Activated naive CD8-positive, alpha-beta T cell treated with anti-CD3 and anti-CD28 coated beads, Interleukin-2, amount 50 U/mL, for 24 hours (primary cell): ENCODE measurements at places on chromosomes 7 and 10.

DNA sequence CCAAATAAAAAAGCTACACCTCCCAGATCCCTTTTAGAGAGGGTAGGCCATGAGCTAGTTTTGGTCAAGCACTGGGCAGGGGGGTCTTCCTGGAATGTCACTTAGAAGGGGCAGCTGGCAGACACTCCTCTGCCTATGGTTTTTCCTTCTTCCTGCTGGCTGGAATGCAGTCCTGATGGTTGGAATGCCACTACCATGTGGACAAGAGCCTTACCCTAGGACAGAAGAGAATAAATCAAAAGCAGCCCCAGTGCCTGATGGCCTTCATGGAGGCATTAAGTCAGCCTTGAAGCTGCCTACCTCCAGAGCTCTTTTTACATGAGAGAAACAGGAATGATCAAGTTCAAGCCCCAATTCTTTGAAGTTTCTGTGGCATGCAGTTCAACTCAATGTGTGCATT lies 43.5 kb upstream of the SORBS1 start:
- peaks cover 18% of the 10 kb centered on the region for H3K36me3 ChIP-seq
- no peak for DNase-seq
- H3K4me1 ChIP-seq: no peaks in the 10 kb centered on the region
- no peak overlapping the region for H3K4me3 ChIP-seq

DNA sequence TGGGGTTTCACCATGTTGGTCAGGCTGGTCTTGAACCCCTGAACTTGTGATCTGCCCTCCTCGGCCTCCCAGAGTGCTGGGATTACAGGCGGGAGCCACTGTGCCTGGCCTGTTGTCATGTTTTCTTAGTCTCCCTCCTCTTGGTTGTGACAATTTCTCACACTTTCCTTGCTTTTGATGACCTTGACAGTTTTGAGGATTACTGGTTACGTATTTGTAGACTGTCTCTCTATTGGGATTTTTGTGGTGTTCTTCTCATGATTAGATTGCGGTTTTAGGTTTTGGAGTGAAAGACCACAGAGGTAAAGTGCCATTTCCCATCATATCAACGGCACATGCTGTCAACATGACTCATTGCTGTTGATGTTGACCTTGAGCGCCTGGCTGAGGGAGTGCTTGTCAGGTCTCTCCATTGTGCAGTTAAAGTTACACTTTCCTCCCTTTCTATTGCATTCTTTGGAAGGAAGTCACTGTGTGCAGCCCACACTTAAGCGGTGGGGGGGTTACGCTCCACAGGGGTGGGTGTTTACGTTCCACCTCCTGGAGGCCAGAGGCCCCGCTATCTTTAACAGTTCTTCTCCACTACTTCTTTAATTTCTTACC lies 10.8 kb downstream of the NEURL1 start:
- DNase-seq: no peak
- H3K4me1 ChIP-seq: peaks cover 26% of the 10 kb centered on the region
- H3K36me3 ChIP-seq: peaks cover 1% of the 10 kb centered on the region
- H3K27ac ChIP-seq: peak overlapping the region; percentile 79

- H3K36me3 ChIP-seq: peaks cover 16% of the 10 kb centered on the region
- no peaks in the 10 kb centered on the region for H3K4me1 ChIP-seq
- no peaks in the 10 kb centered on the region for H3K27me3 ChIP-seq
- H3K27ac ChIP-seq: peak overlapping the region; percentile 4
- H3K4me3 ChIP-seq: no peak overlapping the region
Measured at GRCh38 chr7:37193087-37193774, 255.4 kb downstream of the ELMO1 start.

GRCh38 chr7:134907639-134908038 lies 78.7 kb upstream of the AGBL3 start:
- H3K4me3 ChIP-seq: no peak overlapping the region
- no peak for DNase-seq
- no peaks in the 10 kb centered on the region for H3K27me3 ChIP-seq
- peaks cover 2% of the 10 kb centered on the region for H3K4me1 ChIP-seq
- H3K27ac ChIP-seq: no peak overlapping the region
- H3K36me3 ChIP-seq: no peaks in the 10 kb centered on the region

GRCh38 chr10:108597031-108597430 lies 1326.3 kb downstream of the XPNPEP1 start:
- H3K27me3 ChIP-seq: no peaks in the 10 kb centered on the region
- DNase-seq: no peak
- H3K4me3 ChIP-seq: no peak overlapping the region
- no peaks in the 10 kb centered on the region for H3K36me3 ChIP-seq

DNA sequence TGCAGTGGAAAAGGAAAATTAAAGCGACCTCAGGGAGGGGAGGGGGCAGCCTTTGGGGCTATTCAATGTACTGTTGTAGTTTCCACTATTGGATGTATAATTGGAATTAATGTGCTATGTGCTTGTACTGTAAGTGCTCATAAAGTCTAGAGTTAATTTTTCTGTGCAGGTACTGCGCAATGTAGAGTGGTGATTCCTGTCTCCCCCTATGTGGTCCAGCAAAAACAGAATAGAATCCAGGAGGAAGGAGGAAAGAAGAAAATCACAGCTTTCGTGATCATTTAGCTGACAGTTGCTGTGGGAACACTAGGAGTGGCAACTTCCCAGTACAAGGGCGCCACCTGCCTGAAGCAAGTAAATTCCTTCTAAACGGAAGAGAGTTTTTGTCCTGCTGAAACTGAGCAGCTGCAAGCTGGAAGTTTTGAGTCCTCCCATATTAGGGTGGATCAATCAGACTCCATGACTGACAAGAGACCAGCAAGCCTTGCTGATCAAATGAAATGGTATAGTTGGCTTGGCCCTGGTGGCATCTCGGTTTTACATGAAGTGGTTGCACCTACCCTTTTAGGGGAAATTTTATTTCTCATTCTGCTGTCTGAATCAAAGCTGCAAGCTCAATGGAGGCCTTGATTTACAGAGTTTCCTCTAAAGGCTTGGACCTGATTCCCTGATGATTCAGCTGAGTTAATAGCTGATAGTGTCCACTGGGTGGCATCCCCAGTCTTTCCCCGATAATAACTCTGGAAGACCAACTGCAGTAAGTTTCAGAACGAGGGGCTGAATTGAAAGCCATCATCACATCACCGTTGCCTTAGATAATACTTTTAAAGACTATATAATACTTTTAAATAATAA lies 299.8 kb downstream of the HGF start:
- H3K4me1 ChIP-seq: no peaks in the 10 kb centered on the region
- H3K27ac ChIP-seq: no peak overlapping the region
- peaks cover 5% of the 10 kb centered on the region for H3K27me3 ChIP-seq
- DNase-seq: peak; percentile 44

GRCh38 chr10:5876181-5876768 lies 13.4 kb downstream of the ANKRD16 start:
- peaks cover 4% of the 10 kb centered on the region for H3K4me1 ChIP-seq
- H3K27me3 ChIP-seq: no peaks in the 10 kb centered on the region
- DNase-seq: no peak
- H3K27ac ChIP-seq: no peak overlapping the region
- peaks cover 30% of the 10 kb centered on the region for H3K36me3 ChIP-seq
